Aorta (tissue), 5 donors: ENCODE measurements at places on chromosomes 5 and 9. TPM values are rescaled to one million over a fixed set of nuclear protein-coding genes. Genes with fewer than 3 reads are reported as not detected.

DNA sequence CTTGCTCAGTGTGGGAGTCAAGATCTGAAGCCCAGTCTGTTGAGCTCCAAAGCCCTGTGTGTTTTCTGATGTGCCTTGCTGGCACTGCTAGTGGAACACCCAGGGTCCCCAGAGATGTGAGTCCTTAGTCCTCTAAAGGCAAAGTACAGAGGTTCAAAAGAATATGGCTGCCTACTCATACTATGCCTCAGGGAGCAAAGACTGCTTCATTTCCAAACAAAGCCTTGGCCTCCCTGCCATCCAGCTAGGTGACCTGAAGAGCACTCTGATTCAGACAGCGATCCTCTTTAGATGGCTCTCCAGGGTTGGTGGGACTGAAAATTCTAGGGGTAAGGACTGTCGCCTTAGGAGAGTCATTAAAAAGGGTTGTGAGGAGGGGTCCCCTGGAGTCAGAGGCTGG is 2.0 kb downstream of the PRLR start:
- H3K4me3 ChIP-seq = no peak overlapping the region
- H3K4me1 ChIP-seq = no peaks in the 10 kb centered on the region
- DNase-seq = no peak
- no peaks in the 10 kb centered on the region for H3K36me3 ChIP-seq
- H3K27me3 ChIP-seq = no peaks in the 10 kb centered on the region

- H3K27me3 ChIP-seq = no peaks in the 10 kb centered on the region
- no peak overlapping the region for H3K4me3 ChIP-seq
- DNase-seq = no peak
- H3K36me3 ChIP-seq = no peaks in the 10 kb centered on the region
- H3K4me1 ChIP-seq = no peaks in the 10 kb centered on the region
Measured at GRCh38 chr9:107603281-107603680, 113.7 kb upstream of the KLF4 start.

DNA sequence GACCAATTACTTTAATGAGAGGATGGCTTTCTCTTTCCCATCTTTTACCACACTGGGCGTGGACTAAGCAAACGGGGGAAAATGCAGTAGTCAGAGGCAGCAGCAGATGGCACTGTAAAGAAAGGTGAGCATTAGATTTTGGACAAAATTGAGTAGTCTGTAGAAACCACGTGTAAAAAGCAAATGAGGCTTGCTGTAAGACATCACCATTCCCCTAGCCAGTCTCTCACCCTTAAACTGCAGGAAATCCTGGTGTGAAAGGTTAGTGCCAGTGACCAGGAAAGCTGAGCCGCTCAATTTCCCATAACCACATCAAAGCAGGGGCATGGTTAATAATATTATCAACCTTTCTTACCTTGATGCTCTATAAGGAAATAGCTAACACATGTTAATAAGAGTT is 31.8 kb downstream of the SPATA31C2 start:
- no peaks in the 10 kb centered on the region for H3K4me1 ChIP-seq
- H3K27ac ChIP-seq = no peak overlapping the region
- no peak for DNase-seq

COL23A1 gene
- 1.5 TPM for total RNA-seq

- DNase-seq = no peak
- H3K36me3 ChIP-seq = no peaks in the 10 kb centered on the region
- H3K27me3 ChIP-seq = no peaks in the 10 kb centered on the region
- no peak overlapping the region for H3K27ac ChIP-seq
- no peaks in the 10 kb centered on the region for H3K4me1 ChIP-seq
- H3K4me3 ChIP-seq = no peak overlapping the region
Measured at GRCh38 chr9:72721067-72721466, 199.7 kb downstream of the TMC1 start.

DNA sequence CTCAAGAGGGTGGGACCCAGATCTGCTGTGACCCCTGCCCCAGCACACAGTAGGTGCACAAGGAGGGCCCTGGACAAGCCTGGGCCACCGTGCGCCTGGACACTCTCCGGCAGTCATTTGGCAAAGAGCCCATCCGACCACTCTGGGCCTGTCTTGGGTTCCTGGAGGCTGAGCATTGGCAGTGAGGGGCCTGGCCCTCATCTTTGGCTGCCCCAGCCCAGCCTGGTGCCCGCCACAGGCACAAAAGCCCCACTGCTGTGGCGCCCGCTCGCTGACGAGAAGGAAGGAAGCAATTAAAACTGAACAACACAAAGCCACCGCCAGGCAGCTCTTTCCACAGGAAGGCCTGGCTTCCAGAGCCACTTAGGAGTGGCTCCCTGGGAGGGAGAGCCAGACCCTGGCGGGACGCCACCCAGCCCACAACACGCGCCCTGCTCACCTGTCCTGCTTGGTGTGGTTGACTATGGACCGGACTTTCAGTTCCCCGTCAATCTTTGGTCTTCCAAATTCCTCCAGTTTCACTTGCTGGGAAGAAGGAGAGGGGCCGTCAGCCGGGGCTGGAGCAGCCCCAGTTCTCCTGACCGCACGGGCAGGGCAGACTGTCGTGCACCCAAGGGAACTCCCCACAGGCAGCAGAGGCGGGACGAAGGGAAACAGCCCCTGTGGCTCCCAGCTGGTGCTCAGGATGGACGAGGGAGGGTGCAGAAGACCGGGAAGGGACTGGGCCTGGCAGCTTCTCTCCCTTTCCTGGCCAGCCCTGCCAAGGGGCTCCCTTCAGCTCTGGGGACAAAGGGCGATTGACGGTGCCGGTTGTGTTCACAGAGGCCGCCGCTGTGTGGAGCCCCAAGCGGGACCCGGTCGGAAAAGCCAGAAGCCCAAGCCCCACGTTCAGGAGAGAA is 50.9 kb upstream of the SARDH start:
- H3K27me3 ChIP-seq = no peaks in the 10 kb centered on the region
- no peak overlapping the region for H3K4me3 ChIP-seq
- no peak overlapping the region for H3K27ac ChIP-seq

GRCh38 chr9:37922363-37923117 is 18.6 kb upstream of the SLC25A51 start:
- no peaks in the 10 kb centered on the region for H3K36me3 ChIP-seq
- H3K4me1 ChIP-seq = no peaks in the 10 kb centered on the region
- H3K4me3 ChIP-seq = no peak overlapping the region
- peak; percentile 42 for DNase-seq

- no peak within 1 kb of the TSS for H3K4me3 ChIP-seq
- no peak for DNase-seq
- H3K36me3 ChIP-seq = no peaks in the 10 kb centered on the region
- no peaks in the 10 kb centered on the region for H3K4me1 ChIP-seq
- no peak within 1 kb of the TSS for H3K27ac ChIP-seq
Measured at GRCh38 chr5:141420855-141421488, at the start of gene PCDHGA11. Gene PCDHGA11, plus strand, starts transcription at chr5:141421051. Its CDS starts 177 bp downstream, at chr5:141421228.

DNA sequence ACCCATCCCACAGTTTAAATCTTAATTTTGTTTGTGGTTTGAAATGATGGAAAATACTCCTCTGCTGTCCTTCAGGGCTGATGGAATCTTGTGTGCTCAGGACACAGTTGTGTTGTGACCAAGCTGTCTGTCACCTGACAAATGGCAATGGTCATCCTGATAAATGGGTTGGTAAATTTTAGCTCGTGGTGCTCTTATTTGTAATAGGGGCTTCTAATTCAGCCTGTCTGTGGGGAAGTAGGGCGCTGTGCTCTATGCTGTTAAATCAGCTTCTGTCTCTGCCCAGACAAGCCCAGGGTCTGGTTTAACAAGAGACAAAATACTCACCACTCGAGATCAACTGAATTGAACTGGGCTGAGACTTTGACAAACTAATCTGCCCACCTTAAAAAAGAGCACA is 4.5 kb downstream of the LRRTM2 start:
- no peaks in the 10 kb centered on the region for H3K27me3 ChIP-seq
- peaks cover 4% of the 10 kb centered on the region for H3K4me1 ChIP-seq
- H3K4me3 ChIP-seq = no peak overlapping the region
- peaks cover 1% of the 10 kb centered on the region for H3K36me3 ChIP-seq

DNA sequence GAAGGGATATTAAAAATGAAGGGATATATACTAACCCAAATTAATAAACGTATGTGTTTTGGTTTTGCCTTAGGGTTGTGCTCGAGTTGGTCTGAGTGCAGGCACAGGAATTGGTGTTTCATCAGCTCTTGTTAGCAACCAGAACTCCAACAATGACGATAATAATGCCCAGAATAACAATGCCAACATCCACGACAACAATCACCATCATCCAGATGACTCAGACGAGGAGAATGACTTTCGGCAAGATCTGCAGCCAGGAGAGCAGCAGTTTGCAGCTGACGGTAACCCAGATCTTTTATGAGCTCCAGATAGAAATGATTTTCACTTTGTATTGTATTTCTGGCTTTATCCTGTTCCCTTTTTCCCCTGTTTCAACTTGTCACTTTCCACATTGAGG is 33.2 kb downstream of the FBXO38 start:
- H3K36me3 ChIP-seq = no peaks in the 10 kb centered on the region
- H3K27me3 ChIP-seq = no peaks in the 10 kb centered on the region
- no peaks in the 10 kb centered on the region for H3K4me1 ChIP-seq
- H3K27ac ChIP-seq = no peak overlapping the region
- no peak overlapping the region for H3K4me3 ChIP-seq
